ENCODE measurements at places on chromosomes 16 and 17. TPM values are rescaled to one million over a fixed set of nuclear protein-coding genes. Genes with fewer than 3 reads are reported as not detected.
A peak's percentile ranks its signal among the peaks of the same experiment; 100 is the strongest.

The PRSS53 gene
- 4.3 TPM for total RNA-seq

The C16orf89 gene
- total RNA-seq = not detected

The NT5C3B gene
- total RNA-seq = 47.3 TPM

The KRTAP3-1 gene
- not detected for total RNA-seq

The ABCC11 gene
- not detected for total RNA-seq

The MYCBPAP gene
- total RNA-seq = 3.5 TPM

The KRT20 gene
- not detected for total RNA-seq

The KRT33A gene
- total RNA-seq = not detected

The PPP1R27 gene
- not detected for total RNA-seq

DNA sequence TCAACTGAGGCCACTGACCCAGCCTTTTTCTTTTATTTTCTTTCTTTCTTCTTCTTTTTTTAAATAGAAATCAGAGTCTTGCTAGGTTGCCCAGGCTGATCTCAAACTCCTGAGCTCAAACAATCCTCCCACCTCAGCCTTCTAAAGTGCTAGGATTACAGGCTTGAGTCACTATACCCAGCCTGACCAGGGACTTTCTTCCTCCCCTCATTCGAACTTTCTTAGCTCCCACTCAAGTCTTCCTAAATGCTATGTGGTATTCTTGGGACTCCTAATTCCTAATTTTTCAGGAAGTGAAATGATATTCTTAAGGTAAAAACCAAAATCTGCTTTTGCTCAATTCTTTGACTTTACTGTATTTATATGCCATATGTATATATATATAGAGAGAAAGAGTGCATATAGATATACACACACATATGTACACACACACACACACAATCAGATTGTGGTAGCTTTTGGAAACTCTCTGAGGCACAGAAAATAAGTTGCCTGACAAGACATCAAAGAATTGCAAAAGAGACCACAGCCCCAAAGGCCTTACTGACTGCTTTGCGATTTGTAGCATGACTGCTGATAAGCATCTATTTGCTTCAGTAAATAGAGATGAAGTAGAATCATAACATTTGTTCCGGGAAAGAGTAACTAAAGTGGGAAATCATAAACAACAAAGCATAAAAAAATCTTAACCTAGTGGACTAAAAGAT, 9.5 kb upstream of the AMZ2 start:
- peaks cover 4% of the 10 kb centered on the region for H3K36me3 ChIP-seq
- no peaks in the 10 kb centered on the region for H3K27me3 ChIP-seq
- H3K4me3 ChIP-seq = peak overlapping the region; percentile 82
- peak; percentile 85 for DNase-seq

- H3K36me3 ChIP-seq = peaks cover 70% of the 10 kb centered on the region
- H3K4me3 ChIP-seq = no peak overlapping the region
- peaks cover 6% of the 10 kb centered on the region for H3K4me1 ChIP-seq
- no peaks in the 10 kb centered on the region for H3K27me3 ChIP-seq
- no peak overlapping the region for H3K27ac ChIP-seq
Measured at GRCh38 chr16:69143116-69143515, 10.7 kb downstream of the UTP4 start.

- peaks cover 28% of the 10 kb centered on the region for H3K4me1 ChIP-seq
- H3K4me3 ChIP-seq = no peak overlapping the region
- H3K27ac ChIP-seq = peak overlapping the region; percentile 41
- peaks cover 28% of the 10 kb centered on the region for H3K36me3 ChIP-seq
- no peaks in the 10 kb centered on the region for H3K27me3 ChIP-seq
- no peak for DNase-seq
Measured at GRCh38 chr17:17170346-17170985, 35.7 kb downstream of the PLD6 start.

DNA sequence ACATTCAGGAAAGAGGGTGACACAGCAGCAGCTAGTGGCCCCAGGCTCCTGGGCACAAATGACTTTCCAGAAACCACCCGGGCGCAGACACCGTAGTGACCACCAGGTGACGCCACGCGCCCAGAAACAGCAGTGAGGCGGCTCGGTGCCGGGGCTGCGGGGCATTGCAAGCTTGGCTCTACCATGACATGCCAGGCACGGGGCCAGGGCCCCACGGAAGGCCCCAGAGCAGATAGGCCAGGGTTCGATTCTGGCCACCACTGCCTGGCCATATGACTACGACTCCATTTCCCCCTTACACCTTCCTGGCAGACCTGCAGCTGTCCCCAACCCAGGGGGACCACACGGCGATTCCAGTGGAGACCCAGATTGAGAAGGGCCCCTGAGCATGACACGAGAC, 6.7 kb downstream of the RHBDF1 start:
- H3K27ac ChIP-seq = no peak overlapping the region
- H3K4me1 ChIP-seq = peaks cover 5% of the 10 kb centered on the region
- peak; percentile 96 for DNase-seq
- H3K4me3 ChIP-seq = no peak overlapping the region
- H3K36me3 ChIP-seq = no peaks in the 10 kb centered on the region

DNA sequence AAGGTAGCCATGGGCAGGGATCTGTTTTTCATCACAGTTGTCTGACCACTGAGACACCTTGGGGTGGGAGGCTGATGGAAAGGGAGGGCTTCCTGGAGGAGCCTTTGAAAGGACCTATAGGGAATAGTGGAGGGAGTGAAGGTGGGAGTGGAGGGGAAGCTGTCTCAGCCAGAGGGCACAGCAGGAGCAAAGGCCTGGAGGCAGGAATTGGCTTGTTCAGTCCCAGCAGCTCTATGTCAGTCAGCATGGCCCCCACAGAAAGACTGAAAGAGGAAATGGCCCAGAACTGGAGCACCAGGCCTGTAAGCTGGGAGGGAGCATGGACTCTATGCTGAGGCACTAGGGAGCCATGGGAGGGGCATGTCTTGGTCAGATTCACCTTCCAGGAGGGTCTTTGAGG, 12.8 kb upstream of the CBFB start:
- DNase-seq = peak; percentile 59
- H3K27me3 ChIP-seq = no peaks in the 10 kb centered on the region
- peaks cover 4% of the 10 kb centered on the region for H3K36me3 ChIP-seq
- no peak overlapping the region for H3K4me3 ChIP-seq
- H3K4me1 ChIP-seq = peaks cover 38% of the 10 kb centered on the region
- peak overlapping the region; percentile 65 for H3K27ac ChIP-seq

DNA sequence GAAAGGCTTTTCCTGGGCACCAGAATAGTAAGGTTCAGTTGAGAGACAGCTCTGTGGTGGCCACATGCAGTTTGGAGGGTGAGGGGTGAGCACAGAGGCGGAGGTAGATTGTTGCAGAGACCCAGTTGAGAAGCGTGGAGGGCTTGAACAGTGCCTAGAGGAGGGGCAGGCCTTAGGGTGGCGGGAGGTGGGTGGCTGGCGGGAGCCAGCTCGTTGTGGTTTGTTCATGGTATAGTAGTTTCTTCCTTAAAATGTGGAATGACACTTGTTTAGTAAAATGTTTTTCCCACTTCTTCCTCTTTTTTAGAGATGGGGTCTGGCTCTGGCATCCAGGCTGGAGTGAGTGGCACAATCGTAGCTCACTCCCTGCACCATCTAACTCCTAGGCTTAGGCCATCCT, 14.2 kb downstream of the USP10 start:
- peaks cover 23% of the 10 kb centered on the region for H3K36me3 ChIP-seq
- no peak overlapping the region for H3K27ac ChIP-seq
- H3K4me3 ChIP-seq = no peak overlapping the region

DNA sequence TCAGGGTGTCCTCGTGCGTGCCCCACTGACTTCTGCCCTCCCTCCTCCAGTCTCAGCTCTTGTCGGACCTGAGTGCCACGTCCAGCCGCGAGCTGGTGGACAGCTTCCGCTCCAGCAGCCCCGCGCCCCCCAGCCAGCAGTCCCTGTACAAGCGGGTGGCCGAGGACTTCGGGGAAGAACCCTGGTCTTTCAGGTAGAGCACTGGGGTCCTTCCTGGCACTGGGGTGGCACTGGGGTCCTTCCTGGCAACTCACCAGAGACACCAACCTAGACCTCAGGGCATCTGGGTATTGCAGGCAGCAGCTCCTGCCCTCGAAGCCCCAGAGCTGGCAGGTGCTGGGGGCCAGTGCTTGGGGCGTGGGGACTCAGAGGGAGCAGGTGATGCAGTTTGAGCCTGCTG, 25.0 kb downstream of the SGSH start:
- DNase-seq = no peak
- H3K4me1 ChIP-seq = no peaks in the 10 kb centered on the region
- H3K27me3 ChIP-seq = peaks cover 5% of the 10 kb centered on the region
- H3K36me3 ChIP-seq = no peaks in the 10 kb centered on the region
- H3K4me3 ChIP-seq = no peak overlapping the region
- H3K27ac ChIP-seq = no peak overlapping the region

DNA sequence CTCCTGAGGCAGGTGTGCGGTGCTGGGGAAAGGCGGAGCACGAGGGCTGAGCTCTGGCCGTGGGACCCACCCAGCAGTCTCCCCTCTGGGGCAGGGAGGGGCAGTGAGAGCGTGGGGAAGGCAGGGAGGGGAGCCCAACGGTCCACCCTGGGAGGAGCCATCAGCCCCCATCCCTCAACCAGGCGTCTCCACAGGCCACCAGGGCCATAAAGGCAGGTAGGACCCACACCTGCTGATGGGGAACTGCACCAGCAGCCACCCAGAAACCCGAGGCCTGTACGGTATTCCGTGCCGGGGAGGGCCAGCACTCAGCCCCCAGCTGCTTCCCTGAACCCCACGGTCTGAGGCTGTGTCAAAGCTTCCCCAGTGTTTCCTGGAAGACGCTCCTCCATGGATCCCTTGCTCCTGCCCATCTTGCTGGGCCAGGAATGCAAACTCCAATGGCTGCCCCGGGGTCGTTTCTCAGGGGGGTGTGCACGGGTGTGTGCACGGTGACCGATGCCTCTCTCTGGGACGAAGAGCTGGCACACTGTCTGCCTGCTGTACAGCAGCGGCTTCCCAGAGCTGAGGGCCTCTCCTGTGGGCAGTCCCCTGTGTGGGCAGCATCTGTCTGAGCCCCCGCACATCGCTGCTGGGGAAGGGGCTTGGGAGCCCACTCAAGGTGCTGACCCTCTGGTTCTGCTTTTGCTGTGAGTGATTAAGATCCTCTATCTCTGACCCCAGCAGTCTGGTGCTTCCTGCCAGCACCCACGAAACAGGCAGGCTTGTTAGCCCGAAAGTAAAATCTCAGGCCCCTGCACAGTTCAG, 17.2 kb upstream of the METRNL start:
- no peaks in the 10 kb centered on the region for H3K4me1 ChIP-seq
- no peak for DNase-seq
- no peaks in the 10 kb centered on the region for H3K36me3 ChIP-seq
- H3K27me3 ChIP-seq = peaks cover 3% of the 10 kb centered on the region
- H3K27ac ChIP-seq = no peak overlapping the region
- no peak overlapping the region for H3K4me3 ChIP-seq

DNA sequence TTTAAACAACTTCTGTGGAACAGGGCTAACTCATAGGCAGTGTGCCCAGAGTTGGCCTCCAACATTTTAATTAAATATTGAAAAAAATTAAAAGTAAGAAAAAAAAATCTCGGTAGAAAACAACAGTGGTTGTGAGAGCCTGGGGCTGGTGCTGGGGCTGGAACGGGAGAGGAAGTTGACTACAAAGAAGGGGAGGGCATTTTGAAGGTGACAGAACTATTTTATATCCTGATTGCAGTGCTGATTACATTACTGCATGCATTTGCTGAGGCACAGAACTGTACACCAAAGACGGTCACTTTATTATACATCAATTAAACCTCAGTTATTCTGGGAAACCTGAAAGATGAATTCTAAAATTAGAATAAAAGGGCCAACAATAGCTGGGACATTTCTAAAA, 142.5 kb downstream of the PARN start:
- no peaks in the 10 kb centered on the region for H3K27me3 ChIP-seq
- no peak for DNase-seq
- H3K4me3 ChIP-seq = no peak overlapping the region
- peaks cover 14% of the 10 kb centered on the region for H3K4me1 ChIP-seq

GRCh38 chr17:2916461-2916860, 120.2 kb downstream of the RAP1GAP2 start:
- no peaks in the 10 kb centered on the region for H3K27me3 ChIP-seq
- H3K27ac ChIP-seq = no peak overlapping the region

DNA sequence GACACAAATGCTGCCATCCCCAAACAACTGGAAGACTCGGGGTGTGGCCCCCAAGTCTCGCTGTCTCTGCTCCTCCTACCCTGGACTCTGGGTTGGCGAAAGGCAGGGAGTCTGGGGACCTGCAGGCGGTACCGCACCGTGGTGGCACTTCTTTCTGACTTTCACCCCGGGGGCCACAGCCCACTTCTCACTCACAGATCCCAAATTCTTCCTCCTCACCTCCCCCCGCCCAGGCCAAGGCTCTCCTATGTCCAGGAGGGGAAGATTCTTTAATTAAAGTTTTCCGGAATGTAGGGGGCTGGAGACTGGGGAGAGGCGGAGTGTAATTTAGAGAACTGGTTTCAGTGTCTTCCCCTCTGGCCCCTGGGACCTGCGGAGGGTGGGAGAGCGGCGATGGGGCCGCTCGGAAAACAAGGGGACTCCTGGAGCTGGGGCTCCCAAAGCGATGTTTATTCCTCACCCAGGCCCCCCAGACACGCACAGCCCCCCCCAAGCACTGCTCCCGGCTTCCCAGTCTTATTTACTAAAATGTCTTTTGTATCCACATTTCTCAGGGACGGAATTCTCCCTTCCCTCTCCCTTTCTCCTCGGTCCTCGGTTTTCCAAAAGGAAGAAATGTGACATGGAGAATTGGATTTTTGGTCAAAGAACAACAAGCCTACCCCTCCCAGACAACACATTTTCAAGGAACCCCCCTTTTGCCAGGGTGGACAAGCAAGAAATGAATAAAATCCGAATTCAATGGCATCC, 1.2 kb downstream of the WNT3 start:
- H3K36me3 ChIP-seq = no peaks in the 10 kb centered on the region
- H3K4me1 ChIP-seq = peaks cover 8% of the 10 kb centered on the region
- peak overlapping the region; percentile 75 for H3K4me3 ChIP-seq
- H3K27ac ChIP-seq = no peak overlapping the region
- H3K27me3 ChIP-seq = peaks cover 82% of the 10 kb centered on the region
- no peak for DNase-seq

DNA sequence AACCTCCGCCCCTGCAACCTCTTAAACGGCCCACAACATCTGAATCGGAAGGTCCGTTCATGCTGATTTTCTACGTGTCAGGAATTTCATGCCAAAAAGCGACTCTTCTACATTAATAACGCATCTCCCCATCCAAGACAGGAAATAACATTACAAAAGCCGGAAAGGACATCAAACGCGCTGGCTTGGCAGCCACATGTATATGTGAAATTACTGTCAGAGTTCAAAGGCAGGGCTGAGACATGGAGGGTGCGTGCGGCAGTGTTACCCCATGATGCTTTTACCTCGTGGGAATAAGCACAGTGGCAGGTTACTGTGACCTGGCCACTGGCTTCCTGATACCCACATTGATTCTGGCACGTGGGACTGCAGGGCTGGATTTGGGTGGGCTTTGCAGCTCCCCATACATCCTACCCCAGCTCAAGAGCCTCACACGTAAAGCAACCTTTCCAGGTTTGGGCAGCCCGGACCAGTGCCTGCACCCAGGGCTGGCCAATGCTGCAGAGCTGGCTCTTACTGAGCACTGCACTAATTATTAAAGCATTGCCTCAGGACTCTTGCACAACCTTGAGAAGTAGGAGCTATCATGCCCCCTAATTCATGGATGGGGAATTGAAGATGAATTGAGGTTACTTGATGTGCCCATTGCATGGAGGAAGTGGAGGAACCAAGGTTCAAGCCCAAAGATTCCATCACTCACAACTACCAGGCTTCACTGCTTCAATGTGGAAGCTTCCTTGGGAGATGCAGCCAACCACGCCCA, 120.6 kb upstream of the FOXF1 start:
- H3K27ac ChIP-seq = no peak overlapping the region
- no peak overlapping the region for H3K4me3 ChIP-seq
- H3K4me1 ChIP-seq = no peaks in the 10 kb centered on the region
- H3K27me3 ChIP-seq = no peaks in the 10 kb centered on the region

- peaks cover 7% of the 10 kb centered on the region for H3K4me1 ChIP-seq
- DNase-seq = no peak
- no peaks in the 10 kb centered on the region for H3K36me3 ChIP-seq
- no peak overlapping the region for H3K4me3 ChIP-seq
- H3K27ac ChIP-seq = no peak overlapping the region
- no peaks in the 10 kb centered on the region for H3K27me3 ChIP-seq
Measured at GRCh38 chr17:4150096-4150495, 7.1 kb downstream of the CYB5D2 start.
